ENCODE measurements at places on chromosomes 4 and X. TPM values are rescaled to one million over a fixed set of nuclear protein-coding genes. Genes with fewer than 3 reads are reported as not detected.

GRCh38 chr4:162282684-162283083 lies 118.9 kb upstream of the FSTL5 start:
- DNase-seq, result no peak
- no peaks in the 10 kb centered on the region for H3K4me1 ChIP-seq
- H3K27me3 ChIP-seq, result no peaks in the 10 kb centered on the region
- no peak overlapping the region for H3K27ac ChIP-seq

DNA sequence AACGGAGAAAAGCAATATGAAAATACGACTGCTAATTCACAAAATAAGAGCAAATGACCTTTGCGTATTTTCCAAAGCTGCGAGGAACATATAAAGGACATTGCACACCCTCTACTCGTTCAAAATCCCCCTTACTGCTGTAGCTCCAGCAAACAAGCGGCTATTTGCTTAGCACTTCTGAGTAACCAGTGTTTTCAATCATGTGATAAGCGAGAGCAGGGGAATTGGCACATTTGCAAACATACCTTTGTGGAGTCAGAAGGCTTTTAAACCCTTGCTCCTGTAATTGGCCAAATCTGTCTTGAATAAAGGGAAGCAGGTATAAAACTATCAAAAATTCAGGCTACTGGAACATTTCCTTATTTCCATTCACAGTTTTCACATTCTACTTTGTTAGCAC lies 610.2 kb downstream of the UBE2NL start:
- H3K27me3 ChIP-seq, result no peaks in the 10 kb centered on the region
- no peaks in the 10 kb centered on the region for H3K4me1 ChIP-seq
- H3K36me3 ChIP-seq, result no peaks in the 10 kb centered on the region

DNA sequence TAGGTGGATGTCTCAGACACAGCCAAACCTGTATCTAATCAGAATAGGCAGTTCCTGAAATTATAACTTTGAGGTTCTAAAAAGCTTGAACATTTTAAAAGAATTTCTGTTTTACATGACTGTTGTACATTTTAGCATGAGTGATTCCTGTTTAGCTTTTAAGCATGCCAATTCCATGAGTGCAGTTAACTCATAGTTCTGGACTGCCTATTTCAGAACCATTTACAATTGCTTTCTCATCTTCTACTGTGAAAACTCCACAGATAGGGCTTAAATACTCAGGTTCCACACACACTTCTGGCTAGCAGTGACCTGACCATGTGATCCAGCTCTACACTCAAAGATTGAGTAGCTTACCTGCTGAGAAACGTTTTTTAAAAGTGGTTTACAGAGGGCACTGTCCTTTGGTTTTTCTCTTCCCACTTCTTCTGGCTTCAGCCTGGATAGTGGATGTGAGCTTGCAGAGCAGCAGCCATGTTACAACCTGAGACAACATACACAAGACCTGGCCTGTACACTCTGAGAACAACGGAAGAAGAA lies 280.8 kb downstream of the ANKRD50 start:
- no peak overlapping the region for H3K4me3 ChIP-seq
- peaks cover 10% of the 10 kb centered on the region for H3K4me1 ChIP-seq
- H3K27me3 ChIP-seq, result no peaks in the 10 kb centered on the region
- no peaks in the 10 kb centered on the region for H3K36me3 ChIP-seq
- no peak for DNase-seq
- peak overlapping the region; percentile 2 for H3K27ac ChIP-seq

- DNase-seq, result no peak
- H3K27me3 ChIP-seq, result no peaks in the 10 kb centered on the region
- no peaks in the 10 kb centered on the region for H3K4me1 ChIP-seq
- no peaks in the 10 kb centered on the region for H3K36me3 ChIP-seq
- H3K4me3 ChIP-seq, result no peak overlapping the region
- H3K27ac ChIP-seq, result no peak overlapping the region
These were observed 213.7 kb downstream of the AFAP1 start for GRCh38 chr4:7725951-7726350.

DNA sequence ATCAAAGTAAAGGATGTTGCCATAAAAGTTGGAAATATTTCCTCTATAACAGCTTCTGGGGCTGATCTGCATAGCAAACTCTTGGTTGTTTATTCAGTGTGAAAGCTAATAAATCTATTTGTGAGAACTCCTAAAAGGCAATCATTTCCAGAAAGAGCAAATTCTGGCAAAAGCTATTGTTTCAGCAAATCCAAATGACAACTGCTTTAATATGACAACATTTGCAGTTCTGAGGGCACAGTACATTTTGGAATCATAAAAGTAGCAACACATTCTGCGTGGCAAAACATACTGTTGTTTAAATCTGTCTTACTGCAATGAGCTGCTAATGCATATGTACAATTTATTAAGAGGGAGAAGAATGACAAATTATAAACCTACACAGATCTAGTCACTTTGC lies 818.1 kb downstream of the FSTL5 start:
- H3K4me3 ChIP-seq, result no peak overlapping the region
- H3K4me1 ChIP-seq, result no peaks in the 10 kb centered on the region
- no peak overlapping the region for H3K27ac ChIP-seq
- H3K27me3 ChIP-seq, result no peaks in the 10 kb centered on the region
- DNase-seq, result no peak

GRCh38 chr4:20954541-20954940 lies 254.3 kb downstream of the PACRGL start:
- H3K27ac ChIP-seq, result no peak overlapping the region
- no peaks in the 10 kb centered on the region for H3K27me3 ChIP-seq
- no peak for DNase-seq
- no peak overlapping the region for H3K4me3 ChIP-seq

- H3K4me3 ChIP-seq, result no peak overlapping the region
- no peaks in the 10 kb centered on the region for H3K4me1 ChIP-seq
- H3K36me3 ChIP-seq, result no peaks in the 10 kb centered on the region
- no peaks in the 10 kb centered on the region for H3K27me3 ChIP-seq
- no peak overlapping the region for H3K27ac ChIP-seq
These were observed 38.4 kb downstream of the PLAC1 start for GRCh38 chrX:134619838-134620237.

DNA sequence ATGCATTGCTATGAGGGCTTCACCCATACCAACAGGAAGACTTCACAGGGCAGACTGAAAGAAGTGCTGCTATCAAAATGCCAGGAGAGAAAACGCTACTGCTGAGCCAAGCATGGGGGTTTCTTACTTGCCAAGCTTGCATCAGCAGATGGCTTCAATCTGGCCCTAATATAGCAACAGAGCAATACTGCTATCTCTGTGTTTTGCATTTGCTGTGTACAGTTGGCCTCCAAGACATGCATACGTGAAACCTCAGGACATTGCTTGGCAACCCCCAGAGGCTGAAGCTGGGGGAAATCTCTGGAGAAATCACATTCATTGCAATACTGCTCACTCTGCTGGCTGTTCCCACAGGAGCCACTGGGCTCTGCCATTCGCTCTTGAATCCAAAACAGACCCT lies 127.2 kb upstream of the GPC4 start:
- H3K4me3 ChIP-seq, result no peak overlapping the region
- no peak for DNase-seq
- no peaks in the 10 kb centered on the region for H3K27me3 ChIP-seq
- H3K4me1 ChIP-seq, result peaks cover 9% of the 10 kb centered on the region
- H3K36me3 ChIP-seq, result no peaks in the 10 kb centered on the region
- no peak overlapping the region for H3K27ac ChIP-seq

DNA sequence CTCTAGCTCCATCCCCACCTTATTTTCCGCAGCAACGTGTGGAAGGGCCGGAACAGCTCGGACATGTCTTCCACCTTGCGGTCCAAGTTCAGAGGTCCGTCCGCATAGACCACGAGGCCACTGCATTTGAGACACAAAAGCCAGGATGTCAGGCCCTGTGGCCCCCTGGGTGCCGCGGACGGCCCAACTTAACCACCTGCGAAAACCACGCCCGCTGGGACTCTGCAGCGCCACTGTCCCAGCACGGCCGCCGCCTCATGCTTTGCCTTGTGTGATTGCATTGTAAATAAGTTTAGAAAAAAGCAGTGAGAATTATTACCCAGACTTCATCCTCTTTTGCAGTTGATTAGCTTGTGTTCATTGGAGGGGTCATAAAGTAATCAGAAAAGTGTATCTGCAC lies 58.2 kb upstream of the MXD4 start:
- H3K4me3 ChIP-seq, result no peak overlapping the region
- H3K27me3 ChIP-seq, result no peaks in the 10 kb centered on the region
- no peak overlapping the region for H3K27ac ChIP-seq
- no peaks in the 10 kb centered on the region for H3K36me3 ChIP-seq

- H3K27ac ChIP-seq, result no peak overlapping the region
- no peak for DNase-seq
- no peaks in the 10 kb centered on the region for H3K36me3 ChIP-seq
- H3K27me3 ChIP-seq, result no peaks in the 10 kb centered on the region
These were observed 42.3 kb upstream of the SRD5A3 start for GRCh38 chr4:55303760-55304165.

- DNase-seq, result no peak
- no peaks in the 10 kb centered on the region for H3K4me1 ChIP-seq
- no peaks in the 10 kb centered on the region for H3K36me3 ChIP-seq
- H3K4me3 ChIP-seq, result no peak overlapping the region
- H3K27ac ChIP-seq, result no peak overlapping the region
- no peaks in the 10 kb centered on the region for H3K27me3 ChIP-seq
These were observed 226.3 kb upstream of the PPARGC1A start for GRCh38 chr4:24116107-24116506.

GRCh38 chr4:54315561-54316538 lies 86.8 kb downstream of the PDGFRA start:
- H3K4me3 ChIP-seq, result no peak overlapping the region
- no peak overlapping the region for H3K27ac ChIP-seq
- H3K27me3 ChIP-seq, result no peaks in the 10 kb centered on the region
- DNase-seq, result no peak

GRCh38 chrX:109926743-109927662 lies 75.9 kb upstream of the TMEM164 start:
- no peak overlapping the region for H3K27ac ChIP-seq
- no peaks in the 10 kb centered on the region for H3K27me3 ChIP-seq
- DNase-seq, result no peak
- no peak overlapping the region for H3K4me3 ChIP-seq
- H3K36me3 ChIP-seq, result no peaks in the 10 kb centered on the region

DNA sequence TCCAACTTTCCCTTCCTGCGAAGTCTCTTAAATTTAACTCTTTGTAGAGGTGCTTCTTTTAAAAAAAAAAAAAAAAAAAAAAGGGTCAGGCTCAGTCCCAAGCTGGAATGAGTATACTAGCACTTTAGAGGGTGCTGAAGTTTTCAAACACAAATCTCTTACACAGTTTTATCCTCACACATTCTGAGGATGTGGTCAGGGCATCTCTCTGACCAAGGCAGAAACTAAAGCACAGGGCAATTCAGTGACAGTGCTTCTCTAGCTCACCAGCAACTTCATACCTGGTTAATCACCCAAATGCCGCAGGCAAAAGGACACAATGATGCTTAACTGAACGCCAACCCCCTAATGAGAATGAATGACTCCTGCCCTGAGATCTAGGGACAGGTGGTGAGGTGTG lies 9.8 kb upstream of the PGM2 start:
- no peaks in the 10 kb centered on the region for H3K27me3 ChIP-seq
- no peak for DNase-seq
- no peak overlapping the region for H3K4me3 ChIP-seq

DNA sequence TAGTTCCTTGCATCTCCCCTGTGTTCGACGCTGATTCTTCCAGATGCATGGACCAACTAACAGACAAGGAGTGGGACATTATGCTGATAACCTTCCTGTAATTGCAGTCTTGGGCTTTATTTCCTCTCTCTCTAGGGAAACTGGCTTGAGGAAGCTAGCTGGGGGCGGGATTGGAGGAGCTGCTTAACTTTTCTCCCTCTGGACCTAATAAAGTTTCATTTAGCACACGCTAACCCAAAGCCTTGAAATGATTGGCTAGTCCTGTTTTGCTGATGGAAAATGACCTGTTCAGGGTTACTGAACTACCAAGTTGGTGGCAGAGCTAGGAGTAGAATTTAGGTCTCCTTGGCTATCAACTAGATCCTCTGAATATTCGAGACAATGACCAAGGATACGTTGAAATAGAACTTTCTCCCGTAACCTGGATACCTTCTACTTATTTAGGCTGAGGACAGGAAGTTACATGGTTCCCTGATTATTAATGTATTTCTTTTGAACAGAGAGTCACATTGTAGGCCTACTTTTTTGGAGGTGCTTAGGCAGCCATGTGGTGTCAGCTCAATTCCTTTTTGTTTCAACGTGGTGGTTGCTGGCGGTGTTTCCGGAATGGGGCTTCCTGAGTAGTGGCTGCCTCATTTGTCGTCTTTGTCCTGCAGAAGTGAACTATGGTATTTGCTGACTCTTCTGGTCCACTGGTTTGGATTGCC lies 2.0 kb downstream of the PGK1 start:
- no peak overlapping the region for H3K4me3 ChIP-seq
- H3K4me1 ChIP-seq, result peaks cover 43% of the 10 kb centered on the region
- H3K27me3 ChIP-seq, result no peaks in the 10 kb centered on the region

Gene PPP2R2C
- 0.78 TPM for total RNA-seq

Gene RBM46
- total RNA-seq, result not detected

Gene FRMD7
- not detected for total RNA-seq

Gene COL25A1
- 0.99 TPM for total RNA-seq

Gene PDZD4
- 1.6 TPM for total RNA-seq

Gene ERAS
- not detected for total RNA-seq

Gene UGT2B7
- total RNA-seq, result not detected

Gene C4orf33
- 12.2 TPM for total RNA-seq

Gene CT45A10
- not detected for total RNA-seq

Gene FRG2
- total RNA-seq, result not detected

Gene BMX
- total RNA-seq, result 0.52 TPM

Measured in body of pancreas (tissue), 4 donors.